ENCODE measurements at places on chromosomes 11 and 22.

DNA sequence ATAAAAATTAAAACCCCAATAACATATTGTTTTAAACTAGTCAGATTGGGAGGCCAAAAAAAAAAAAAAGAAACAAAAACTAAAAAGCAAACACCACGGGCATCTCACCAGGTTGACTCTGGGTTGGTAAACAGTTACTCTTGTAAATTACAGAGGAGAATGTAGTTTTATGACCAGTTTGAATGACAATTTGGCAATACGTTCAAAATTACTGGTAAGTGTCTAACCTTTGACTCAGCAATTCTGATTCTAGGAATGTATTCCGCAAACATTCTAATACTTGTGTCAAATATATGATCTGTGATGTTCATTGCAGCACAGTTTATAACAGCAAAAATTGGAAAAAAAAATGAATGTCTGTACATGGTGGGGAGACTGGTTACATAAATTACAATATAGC lies 1376.0 kb downstream of the TBC1D22A start:
- DNase-seq, result no peak

DNA sequence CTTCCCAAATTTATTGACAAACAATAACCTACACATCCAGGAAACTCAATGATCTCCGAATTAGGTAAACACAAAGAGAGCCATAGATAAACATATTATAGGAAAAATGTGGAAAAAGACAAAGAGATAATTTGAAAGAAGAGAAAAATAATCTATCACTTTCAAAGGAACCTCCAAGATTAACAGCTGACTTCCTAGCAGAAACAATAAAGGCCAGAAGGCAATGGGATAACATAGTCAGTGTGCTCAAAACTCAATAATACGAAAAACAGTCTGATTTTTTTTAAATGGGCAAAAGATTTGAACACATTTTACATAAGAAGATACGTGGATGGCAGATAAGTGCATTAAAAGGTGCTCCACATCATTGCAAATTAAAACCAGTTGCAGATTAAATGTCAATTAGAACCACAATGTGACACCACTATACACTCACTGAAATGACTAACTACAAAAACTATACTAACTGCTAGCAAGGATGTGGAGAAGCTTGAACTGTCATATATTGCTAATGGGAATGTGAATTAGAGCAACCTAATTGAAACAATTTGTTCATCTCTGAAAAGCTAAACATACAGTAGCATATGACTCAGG lies 300.4 kb downstream of the TMEM135 start:
- no peak for DNase-seq

DNA sequence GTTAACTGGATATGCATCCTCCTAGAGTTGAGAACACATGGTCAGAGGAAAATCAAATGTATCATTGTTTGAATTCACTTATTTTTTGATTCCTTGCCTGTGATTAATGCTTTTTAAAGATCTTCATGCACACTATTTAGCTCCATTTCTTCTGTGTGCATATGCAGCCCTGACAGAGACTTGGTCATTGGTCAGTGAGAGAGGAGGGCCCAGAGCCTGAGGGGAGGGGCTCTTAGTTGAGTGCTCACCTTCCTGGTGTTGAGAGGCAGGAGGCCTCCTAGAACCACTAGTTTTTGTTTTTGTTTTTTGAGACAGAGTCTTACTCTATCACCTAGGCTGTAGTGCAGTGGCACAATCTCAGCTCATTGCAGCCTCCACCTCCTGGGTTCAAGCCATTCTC lies 48.9 kb downstream of the TNRC6B start:
- DNase-seq, result no peak

- DNase-seq, result no peak
Measured at GRCh38 chr11:1330473-1330872, 21.0 kb upstream of the TOLLIP start.

DNA sequence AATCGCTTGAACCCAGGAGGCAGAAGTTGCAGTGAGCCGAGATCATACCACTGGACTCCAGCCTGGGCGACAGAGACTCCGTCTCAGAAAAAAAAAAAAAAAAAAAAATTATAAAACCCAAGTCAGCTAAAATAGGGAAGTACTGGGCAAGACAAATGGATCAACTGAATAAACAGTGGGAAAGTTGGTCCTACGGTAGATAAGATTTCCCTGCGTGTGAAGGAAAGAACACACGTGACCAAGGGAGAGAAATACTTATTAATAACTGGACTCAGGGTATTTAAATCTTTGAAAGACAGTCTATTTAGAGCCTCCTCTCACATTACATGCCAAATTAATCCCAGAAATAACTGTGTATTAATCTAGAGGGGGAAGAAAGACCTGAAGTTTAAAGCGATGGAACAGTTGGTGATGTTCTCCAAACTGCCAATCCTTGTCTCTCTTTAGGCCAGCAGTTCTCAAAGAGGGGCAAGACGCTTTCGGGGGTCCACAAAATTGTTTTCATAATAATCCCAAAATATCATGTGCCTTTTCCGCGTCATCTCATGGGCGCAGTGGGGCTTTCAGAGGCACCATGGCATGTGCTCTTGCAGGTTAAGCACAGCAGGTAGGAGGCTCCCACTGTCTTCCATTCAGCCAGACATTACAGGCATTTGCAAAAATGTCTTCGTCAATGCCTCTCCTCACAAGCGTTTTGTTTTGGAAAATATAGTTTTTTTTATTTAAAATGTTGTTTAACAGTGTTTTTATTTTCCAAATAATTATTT lies 6.6 kb downstream of the RTL6 start:
- no peak for DNase-seq
